ENCODE measurements at places on chromosomes 7 and 10. TPM values are rescaled to one million over a fixed set of nuclear protein-coding genes. Genes with fewer than 3 reads are reported as not detected.

The DENND2A gene
- not detected for total RNA-seq

The BTBD16 gene
- total RNA-seq: not detected

The PDGFA gene
- 0.53 TPM for total RNA-seq

The AOAH gene
- total RNA-seq: 26.8 TPM

The TDRD1 gene
- 0.20 TPM for total RNA-seq

The GRID2IP gene
- total RNA-seq: 0.53 TPM

The NDUFB2 gene
- 138 TPM for total RNA-seq

The STEAP4 gene
- total RNA-seq: not detected

The BMPER gene
- not detected for total RNA-seq

The SEC31B gene
- 156 TPM for total RNA-seq

The PTPRZ1 gene
- not detected for total RNA-seq

GRCh38 chr7:127807340-127807739, 155.3 kb downstream of the SND1 start:
- no peak for DNase-seq

GRCh38 chr7:867001-867405, 9.4 kb upstream of the GET4 start:
- no peak for DNase-seq

- DNase-seq: no peak
Observed at GRCh38 chr10:92880233-92880861, 32.0 kb downstream of the EXOC6 start.

DNA sequence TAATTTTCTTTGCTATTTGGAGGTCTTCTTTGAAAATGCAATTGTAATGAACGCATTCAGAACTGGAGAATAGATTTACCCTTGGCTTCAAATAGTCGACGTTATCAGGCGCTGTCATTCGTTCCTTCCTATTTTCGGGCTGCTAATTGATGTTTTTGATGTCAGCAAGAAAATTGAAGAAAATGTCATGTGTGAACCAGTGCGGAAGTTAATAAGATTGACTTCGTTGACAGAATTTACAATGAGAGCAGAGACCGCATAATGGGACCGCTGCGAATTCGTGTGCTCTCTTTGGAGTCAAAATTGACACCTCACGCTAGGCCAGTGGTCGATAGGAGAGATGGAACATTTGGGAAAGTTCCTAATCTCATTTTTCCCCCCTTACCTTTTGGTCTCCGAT, 168.8 kb downstream of the TCF7L2 start:
- DNase-seq: no peak

DNA sequence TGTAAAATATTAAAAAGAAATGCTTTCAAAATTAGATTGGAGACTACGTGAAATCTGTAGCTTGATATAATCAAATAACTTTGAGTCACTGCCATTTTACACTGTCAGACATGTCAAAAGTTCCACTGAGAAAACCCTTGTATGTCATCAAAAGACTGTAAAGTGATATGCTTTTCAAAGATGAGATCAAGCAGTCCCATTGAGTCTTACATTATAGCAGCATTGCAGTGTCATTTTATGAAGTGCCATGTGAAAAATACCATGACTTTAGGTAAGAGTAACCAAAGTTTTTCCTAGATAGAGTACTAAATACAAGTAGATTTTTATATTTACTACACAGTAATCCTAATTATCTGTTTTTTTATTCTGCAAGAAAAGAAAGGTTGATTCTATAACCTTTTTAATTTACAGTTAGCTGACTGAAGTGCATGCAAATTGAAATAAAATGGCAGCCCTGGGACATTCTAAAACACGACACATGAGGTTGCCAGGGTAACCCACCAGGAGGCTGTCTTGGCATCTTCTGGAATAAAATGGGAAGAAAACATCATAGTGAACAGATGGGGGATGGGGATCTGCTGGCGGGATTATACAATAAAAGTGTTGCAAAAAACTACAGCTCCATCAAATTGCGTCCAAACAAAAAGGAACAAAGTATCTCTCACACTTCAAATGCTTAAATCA, 91.3 kb upstream of the TMEM106B start:
- DNase-seq: no peak

- DNase-seq: no peak
Observed at GRCh38 chr10:72694476-72695369, 2.8 kb downstream of the MCU start.

DNA sequence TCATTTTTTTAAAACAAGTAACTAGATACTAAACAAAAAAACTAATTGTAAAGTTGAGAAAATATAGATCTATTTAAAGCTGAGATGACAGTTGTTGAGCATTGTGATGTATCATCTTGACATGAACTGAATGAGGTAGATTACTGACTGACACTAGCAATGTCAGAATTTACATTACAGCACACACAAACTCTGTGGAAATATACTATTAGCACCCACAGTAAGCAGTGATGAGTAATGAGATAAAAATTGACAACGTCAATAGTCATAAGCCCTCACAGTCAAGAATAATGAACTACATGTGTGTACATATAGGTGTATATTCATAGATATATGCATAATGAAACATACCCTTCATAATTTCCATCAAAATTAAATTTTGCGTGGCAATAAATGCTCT, 368.4 kb downstream of the TFEC start:
- no peak for DNase-seq

DNA sequence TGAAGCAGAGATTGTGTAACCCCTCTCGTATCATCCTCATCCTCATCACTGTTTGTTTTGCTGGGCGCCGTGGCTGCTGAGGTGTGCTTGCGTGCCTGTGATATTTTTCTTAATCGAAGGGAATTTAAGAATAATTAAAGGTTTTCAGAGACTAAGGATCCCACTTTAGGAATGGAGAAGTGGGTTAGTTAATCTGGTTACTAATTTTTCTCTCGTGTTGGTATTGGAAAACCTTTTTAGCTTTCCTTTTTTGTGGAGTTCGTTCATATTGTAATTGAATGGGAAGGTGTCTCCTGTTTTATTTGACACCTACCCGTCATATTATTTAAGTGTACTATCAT, 1.3 kb downstream of the UBN2 start:
- no peak for DNase-seq

GRCh38 chr10:69445041-69445440, 6.2 kb upstream of the TSPAN15 start:
- no peak for DNase-seq

DNA sequence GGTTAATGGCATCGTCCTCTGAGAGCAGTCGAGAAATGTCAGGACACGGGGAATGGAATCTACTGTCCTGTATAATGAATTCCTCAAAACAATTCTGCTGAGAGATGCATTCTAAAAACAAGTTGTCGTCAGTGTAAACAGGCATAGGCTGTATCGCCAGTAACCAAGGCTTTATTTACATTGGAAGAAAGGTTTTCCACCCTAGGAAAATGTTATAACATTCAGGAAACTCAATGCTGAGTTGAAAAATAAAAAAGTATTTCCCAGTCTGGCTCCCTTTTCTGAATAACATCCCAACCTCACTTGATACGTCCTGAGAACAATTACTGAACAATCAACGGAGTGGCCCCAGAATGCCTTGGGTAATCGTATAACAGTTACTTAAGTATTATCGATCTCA, 79.6 kb upstream of the UCN3 start:
- no peak for DNase-seq

- no peak for DNase-seq
Observed at GRCh38 chr7:422191-422885, 97.3 kb downstream of the PDGFA start.

DNA sequence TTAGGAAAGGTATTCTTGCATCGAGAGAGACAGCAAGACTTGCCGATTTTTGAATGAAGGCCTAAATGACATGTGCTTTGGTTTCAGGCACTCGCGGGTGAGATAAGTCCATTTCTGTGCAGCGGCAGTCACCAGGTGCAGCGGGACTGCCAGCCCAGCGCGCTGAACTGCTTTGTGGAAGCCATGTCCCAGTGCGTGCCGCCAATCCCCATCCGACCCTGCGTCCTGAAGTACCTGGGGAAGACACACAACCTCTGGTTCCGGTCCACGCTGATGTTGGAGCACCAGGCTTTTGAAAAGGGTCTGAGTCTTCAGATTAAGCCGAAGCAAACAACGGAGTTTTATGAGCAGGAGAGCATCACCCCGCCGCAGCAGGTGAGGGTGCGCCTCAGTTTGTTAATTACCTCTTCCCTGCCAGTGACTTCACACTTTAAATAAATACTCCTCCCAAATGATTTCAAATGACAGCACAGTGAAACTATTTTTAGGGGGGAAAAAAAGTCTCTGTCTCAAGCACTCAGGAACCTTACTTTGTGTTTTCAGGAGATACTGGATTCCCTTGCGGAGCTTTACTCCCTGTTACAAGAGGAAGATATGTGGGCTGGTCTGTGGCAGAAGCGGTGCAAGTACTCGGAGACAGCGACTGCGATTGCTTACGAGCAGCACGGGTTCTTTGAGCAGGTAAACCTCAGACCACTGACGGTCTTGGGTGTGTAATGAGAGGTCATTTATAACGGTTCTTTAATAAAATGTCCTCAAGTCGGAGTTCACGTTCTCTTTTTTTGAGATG, 98.3 kb downstream of the TRRAP start:
- DNase-seq: no peak

GRCh38 chr10:62803724-62804355, 680 bp upstream of the ADO start:
- no peak for DNase-seq

DNA sequence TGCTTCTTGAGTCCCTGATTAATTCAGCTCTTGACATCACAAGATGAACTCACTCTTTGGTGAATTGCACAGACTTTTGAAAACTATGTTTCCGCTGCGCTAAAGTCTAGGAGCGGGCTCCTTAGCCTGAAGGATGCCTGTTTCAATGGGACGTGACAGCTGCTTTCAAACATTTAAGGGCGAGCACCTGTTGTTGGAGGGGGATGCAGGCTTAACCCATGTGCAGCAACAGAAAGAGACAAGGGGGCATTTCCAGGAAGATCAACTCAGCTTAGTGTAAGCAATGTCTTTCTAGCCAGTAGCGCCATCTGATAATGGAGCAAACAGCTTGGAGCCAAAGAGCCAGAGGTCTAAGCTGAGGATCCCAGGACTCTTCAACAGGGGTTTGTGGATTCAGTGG, 8.4 kb upstream of the PFKFB3 start:
- DNase-seq: no peak

- no peak for DNase-seq
Observed at GRCh38 chr10:103550229-103550628, 56.7 kb downstream of the NEURL1 start.

All from activated naive CD8-positive, alpha-beta T cell treated with anti-CD3 and anti-CD28 coated beads, Interleukin-2, amount 10 ng/mL, durations not matched to agents 7 days and 5 days (primary cell).